ENCODE measurements at places on chromosomes 7 and 10. TPM values are rescaled to one million over a fixed set of nuclear protein-coding genes. Genes with fewer than 3 reads are reported as not detected.

Gene COL13A1
- 77.5 TPM for total RNA-seq

Gene EPO
- not detected for total RNA-seq

Gene SKIDA1
- 0.47 TPM for total RNA-seq

Gene TEX36
- total RNA-seq: not detected

Gene NUTM2B
- not detected for total RNA-seq

Gene SLC26A3
- total RNA-seq: not detected

Gene CROT
- total RNA-seq: 13.4 TPM

Gene SORCS1
- total RNA-seq: not detected

Gene PODXL
- total RNA-seq: 415 TPM

Gene ACTL6B
- total RNA-seq: not detected

Gene CCDC3
- total RNA-seq: 2.4 TPM

Gene TAS2R3
- not detected for total RNA-seq

Gene GPER1
- total RNA-seq: 0.79 TPM

Gene SYT15
- 0.20 TPM for total RNA-seq

Gene TACR2
- 0.49 TPM for total RNA-seq

Gene TMEM176A
- not detected for total RNA-seq

Gene VSTM2A
- not detected for total RNA-seq

Gene TRPV5
- not detected for total RNA-seq
